ENCODE measurements at places on chromosomes 6 and 20.

GRCh38 chr6:122501475-122501874 lies 29.9 kb upstream of the SERINC1 start:
- no peak for DNase-seq

DNA sequence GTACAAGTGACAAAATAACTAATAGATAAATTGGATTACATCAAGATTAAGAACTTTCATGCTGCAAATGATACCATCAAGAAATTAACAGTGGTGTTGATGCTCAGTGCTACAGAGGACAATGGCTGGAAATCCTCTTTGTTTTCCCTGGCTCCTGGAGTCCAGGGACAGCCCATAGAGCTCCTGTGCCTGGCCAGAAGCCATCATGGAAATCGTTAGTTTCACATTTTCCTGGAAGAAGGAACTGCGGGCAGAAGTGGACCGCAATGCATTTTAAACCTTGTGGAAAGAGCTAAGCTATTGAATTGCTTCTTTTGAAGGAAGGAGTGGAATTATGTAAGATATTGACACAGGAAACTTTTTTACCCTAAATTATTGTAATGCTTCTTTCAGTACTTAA lies 276.0 kb downstream of the GJA1 start:
- peak; percentile 32 for DNase-seq

DNA sequence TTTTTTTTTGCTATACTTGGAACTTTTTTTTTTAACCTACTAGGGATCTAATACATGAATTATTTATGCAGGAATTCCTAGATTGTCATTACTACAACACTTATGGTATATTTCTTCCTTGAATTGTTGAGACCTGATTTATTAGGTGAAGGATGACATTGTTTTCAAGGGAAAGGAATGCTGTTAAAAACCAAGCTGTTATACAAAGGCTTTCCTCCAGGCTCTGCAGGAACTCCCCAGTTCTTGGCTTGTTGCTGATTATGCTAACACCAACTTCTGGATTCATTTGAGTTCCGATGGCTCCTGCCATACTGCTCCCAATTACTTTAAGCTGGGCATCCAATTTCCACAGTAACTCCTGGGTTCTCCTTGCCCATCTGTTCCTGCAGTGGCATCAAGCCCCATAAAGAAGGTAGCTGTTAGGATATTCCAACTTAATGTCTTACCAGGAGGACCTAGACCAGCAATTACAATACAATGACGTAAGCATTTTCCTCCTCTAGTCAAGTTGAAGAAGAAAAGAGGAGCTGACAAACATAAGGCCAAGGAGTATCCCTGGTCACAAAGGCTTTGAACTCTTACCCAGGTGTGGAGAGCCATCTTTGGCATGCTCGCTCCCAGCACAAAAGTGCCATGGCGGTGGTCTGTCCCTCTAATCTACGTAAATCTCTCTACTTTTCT lies 215.9 kb upstream of the AGPAT4 start:
- no peak for DNase-seq

GRCh38 chr6:42375007-42375635 lies 76.6 kb downstream of the TRERF1 start:
- no peak for DNase-seq

GRCh38 chr6:102398788-102399390 lies 1005.4 kb downstream of the GRIK2 start:
- no peak for DNase-seq

DNA sequence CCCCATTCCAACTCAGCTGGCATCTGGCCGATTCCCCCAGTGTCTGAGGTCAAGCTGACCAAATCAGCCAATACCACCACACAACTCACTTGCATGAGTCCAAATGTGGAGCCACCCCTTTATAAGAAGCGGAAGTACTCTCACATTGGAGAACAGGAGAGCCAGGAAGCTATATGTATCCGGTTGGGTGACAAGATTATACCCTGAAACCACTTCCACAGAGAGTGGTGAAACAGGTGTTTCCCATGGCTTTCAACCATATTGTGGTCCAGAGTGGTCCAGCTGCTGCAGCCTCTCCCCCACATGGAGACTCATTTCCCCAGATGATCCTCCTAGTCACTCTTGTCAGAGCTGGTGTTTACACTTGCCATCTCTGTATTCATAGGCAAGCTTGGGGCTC lies 24.0 kb upstream of the SERINC1 start:
- DNase-seq: no peak

DNA sequence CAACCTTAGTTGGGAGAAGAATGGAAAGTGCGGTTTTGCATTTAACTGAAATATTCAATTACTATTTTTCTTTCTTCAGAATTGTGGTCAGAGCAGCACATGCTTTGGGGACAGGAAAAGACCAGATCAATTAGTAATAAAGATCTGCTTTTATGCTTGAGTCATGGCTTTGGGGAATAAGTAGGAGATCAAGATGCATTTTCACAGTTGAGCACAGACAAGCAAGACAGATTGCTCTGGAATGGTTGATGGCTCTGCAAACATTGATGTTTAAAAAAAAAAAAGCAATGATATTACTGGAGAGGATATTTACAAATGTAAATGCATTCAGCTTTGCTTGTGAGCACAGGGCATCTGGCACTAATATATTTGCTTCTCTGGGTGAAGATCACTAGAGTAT lies 224.4 kb upstream of the SASH1 start:
- no peak for DNase-seq

- DNase-seq: no peak
Measured at GRCh38 chr6:150315626-150316025, 53.2 kb upstream of the IYD start.
